Hematopoietic multipotent progenitor cell treated with erythropoietin and hydrocortisone succinate and interleukin-3 and kit ligand, for 8 days (in vitro differentiated cells): ENCODE measurements at places on chromosomes 6 and 20.
A peak's percentile ranks its signal among the peaks of the same experiment; 100 is the strongest.

GRCh38 chr6:107554918-107555317 lies 65.0 kb downstream of the SOBP start:
- DNase-seq = no peak

DNA sequence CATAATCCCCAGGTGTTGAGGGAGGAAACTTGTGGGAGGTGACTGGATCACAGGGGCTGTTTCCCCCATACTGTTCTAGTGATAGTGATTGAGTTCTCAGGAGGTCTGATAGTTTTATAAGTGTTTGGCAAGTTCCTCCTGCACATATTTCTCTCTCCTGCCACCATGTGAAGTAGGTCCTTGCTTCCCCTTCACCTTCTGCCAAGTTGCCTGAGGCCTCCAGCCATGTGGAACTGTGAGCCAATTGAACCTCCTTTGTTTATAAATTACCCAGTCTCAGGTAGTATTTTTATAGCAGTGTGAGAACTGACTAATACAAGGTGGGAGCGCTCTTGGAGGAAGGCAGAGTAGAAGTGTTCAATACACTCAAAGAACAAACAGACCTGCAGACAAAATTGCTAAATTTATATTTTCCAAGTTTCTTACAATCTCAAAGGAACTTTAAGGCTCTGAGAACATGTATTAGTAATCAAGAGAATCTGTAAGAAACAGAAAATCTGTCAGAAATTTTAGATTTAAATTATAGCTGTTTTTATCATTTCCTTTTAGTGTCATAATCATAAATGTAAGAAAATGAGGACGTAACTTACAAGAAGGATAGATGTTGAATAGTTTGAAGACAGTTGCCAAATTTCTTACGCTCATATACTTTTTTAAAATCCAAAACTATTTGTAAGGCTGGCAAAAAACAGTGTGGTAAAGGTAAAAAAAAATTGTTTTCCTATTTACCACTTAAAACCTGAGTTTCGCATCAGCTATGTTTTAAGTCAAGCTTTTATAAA lies 77.7 kb downstream of the ASCC3 start:
- DNase-seq = no peak

GRCh38 chr6:51675020-51675921 lies 412.1 kb downstream of the PKHD1 start:
- no peak for DNase-seq

DNA sequence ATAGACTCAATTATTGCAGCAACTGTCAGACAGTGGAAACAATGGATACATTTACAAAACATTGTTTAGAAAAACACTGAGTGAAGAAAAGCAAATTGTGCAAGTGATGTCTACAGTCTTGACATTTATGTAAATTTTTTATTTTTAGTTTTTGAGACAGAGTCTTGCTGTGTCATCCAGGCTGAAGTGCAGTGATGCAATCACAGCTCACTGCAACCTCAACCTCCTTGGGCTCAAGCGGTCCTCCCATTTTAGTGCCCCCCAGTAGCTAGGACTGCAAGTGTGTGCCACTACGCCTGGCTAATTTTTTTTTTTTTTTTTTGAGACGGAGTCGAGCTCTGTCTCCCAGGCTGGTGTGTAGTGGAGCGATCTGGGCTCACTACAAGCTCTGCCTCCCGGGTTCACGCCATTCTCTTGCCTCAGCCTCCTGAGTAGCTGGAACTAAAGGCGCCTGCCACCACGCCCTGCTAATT lies 9.7 kb downstream of the CNBD2 start:
- no peak for DNase-seq

DNA sequence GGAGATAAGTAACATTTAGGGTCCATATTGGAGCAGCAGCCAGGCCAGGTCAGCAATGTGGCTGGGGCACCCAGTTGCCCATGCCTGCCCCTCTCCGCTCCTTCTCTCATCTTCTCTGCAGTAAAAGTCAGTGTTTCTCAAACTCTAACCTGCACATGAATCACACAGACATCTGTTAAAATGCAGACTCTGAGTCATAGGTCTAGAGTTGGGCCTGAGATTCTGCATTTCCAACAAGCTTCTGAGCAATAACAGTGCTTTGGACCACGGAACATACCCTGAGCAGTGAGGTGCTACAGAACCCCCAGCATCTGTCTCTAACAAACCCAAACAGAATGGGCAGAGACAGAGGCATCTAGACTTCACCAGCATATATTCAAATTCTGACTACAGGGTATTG lies 10.1 kb downstream of the PHF10 start:
- no peak for DNase-seq

- DNase-seq = peak; percentile 15
Observed at GRCh38 chr20:62587757-62588402, 54.4 kb upstream of the SLCO4A1 start.

DNA sequence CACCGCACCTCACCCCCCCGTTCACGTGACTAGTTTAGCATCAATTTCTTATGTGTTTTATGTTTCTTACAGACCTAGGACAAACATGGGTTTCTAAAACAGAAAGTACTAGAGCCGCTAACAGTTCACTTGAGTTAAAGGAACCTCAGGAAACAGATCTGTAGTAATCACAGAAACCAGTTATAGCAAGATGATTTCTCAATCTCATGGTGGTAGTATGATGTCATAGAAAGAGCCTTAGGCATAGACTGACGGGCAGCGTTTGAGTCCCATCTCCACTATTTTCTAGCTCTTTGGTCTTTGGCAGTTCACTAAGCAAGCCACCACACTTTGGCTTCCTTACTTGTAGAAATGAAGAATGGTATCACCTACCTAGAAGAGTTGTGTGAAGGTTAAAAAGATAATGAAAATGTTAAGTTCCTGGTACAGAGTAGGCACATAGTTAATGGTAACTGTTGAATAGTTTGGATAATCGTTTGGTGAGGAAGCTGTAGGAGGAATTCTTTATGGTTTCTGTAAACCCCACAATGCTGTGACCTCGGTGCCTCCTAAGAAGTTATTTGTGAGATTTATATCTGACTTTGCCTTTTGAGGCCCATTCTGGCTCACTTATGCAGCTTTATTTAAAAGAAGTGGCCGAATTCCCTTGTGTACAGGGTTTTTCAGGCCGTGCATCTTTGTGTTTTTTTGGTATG lies 21.3 kb downstream of the CTNNBL1 start:
- no peak for DNase-seq

DNA sequence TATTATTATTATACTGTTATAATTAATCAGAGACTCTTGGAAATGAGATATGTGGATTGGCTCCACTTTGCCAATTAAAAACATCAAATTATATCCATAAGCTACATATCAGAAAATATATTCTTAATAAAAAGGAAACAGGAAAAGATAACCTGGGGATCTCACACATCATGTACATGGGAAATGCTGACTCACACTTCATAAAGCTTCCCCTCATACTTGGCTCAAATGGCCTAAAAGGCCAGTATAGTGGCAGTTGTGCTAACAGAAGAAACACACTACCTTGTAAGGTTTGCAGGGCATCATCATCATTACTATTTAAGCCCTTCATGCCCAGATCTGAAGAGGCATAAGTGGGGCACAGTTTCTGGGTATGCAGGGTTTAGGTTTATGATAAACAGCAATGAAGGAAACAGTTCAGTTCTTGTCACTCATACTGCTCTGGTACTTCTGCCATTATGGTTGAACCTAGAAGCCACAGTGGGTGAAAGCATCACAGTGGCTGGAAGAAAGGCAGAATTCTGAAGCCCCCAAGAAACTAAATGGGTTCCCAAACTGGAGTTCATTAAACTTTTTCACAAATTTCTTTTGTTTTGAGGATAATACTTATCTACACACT lies 60.6 kb downstream of the BTBD9 start:
- DNase-seq = peak; percentile 16

DNA sequence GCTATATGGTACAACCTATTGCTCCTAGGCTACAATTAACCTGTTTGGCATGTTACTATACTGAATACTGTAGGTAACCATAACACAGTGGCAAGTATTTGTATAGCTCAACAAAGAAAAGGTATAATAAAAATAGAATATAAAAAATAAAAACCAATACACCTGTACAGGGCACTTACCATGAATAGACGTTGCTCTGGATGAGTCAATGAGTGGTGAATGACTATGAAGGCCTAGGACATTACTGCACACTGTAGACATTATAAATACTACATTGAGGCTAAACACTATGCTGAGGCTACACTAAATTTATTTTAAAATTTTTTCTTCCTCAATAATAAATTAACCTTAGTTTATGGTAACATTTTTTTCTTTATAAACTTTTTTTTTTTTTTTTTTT lies 18.6 kb downstream of the ELOVL5 start:
- DNase-seq = no peak

GRCh38 chr20:32451682-32452461 lies 93.7 kb downstream of the ASXL1 start:
- DNase-seq = no peak

GRCh38 chr20:40654876-40655275 lies 34.2 kb downstream of the MAFB start:
- no peak for DNase-seq

DNA sequence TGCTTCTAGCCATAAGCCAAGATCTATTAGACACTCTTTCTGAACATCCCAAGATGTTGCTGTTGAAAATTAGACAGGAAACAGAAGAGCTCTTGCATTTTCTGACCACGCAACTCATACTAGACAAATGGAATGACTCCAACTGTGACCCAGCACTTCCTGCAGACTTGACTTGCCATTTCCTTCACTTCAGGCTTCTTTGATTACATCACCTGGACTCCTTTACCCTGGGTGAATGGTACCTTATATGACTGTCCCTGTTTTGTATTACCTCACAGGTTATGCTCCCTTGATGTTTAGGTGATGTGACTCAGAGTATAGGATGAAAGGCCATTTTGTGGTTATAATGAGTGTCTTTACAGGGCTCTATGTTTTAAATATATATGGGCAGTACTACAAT lies 236.1 kb downstream of the BMP2 start:
- no peak for DNase-seq

GRCh38 chr6:162605881-162606280 lies 121.7 kb downstream of the PRKN start:
- DNase-seq = no peak

- no peak for DNase-seq
Observed at GRCh38 chr6:85977661-85978060, 335.0 kb upstream of the SYNCRIP start.

DNA sequence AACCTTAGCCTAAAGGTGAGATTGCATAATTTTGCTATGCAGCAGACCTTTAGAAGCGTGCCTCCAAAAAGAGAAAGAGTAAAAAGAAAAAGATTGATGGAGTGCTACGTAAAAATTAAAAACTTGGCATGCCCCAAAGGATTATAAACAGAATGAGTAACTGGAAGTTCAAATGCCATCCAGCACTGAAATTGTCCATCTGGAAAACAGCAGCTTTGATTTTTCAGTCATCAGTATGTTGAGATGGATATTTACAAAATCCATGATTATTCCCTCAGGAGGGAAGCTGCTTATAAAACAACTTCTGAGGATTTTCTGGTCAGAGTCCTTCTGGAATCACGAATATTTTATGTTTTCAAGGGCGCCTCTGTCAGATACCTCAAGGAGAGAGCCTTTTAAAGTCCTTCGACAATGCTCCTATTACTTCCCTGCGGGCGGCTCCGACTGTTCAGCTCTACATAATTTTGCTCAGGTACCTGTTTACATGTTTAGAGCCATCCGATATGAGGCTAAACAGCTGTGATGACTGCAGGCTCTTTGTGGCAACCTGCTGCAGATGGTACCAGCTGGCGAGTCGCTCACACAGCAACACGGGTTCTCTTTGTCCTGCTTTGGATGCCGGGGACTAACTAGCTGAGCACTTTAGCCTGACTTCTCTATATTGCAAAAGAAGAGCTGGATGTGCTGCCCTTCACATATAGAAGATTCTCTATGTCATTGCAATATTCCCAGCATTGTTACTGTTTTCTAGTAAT lies 83.3 kb downstream of the RCAN2 start:
- DNase-seq = no peak

DNA sequence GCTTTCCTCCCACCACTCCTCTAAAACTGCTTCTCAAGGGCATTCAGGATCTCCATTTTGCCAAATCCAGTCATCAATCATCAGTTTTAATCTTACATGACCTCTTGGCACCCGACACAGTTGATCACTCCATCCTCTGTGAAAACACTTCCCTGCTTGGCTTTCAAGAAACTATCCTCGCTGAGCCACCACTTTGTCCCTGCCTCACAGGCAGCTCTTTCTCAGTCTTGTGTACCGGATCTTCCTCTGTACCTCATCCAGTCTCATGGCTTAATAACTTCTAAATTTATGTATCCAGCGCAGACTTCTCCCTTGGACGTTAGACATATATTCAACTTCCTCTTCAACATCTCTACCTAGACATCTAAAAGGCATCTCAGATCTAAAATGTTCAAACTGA lies 89.9 kb downstream of the BTBD9 start:
- DNase-seq = no peak

- no peak for DNase-seq
Observed at GRCh38 chr20:3801846-3802245, 5.7 kb downstream of the CDC25B start.

DNA sequence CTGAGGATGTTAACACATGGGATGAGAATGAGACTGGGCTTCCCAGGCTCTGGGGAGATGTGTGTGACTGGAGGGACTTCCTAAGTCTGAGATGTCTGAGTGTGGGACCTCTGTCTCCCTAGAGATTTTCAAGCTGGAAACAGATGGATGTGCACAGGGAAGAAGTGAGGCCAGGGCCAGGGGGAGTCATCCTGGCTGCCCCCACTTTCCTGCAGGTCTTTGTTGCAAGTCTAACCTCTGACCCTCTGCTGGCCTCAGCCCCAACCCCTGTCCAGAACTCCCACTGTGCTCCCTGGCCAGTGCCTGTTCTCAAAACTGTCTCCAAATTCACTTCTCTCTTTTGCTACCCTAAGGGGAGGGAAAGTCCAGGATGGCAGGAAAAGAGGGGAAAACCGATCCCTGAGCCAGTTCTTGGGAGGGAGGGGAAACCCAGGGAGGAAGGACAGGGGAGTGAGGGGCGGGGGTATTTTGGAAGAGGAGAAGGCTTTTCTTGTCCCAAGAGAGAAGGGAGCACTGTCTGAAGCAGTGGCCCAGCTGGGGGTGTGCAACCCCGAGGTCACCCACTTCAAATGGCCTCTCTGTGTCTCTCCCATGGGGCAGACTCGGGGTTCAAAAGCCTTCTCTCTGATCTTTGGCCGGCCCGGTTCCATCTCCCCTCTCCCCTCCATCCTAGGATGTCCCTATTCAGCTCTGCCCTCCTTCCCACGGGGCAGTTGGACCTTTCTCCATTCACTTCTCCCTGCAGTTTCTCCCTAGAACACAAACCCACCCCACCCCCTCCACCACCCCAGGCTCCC lies 3.1 kb downstream of the PPP1R18 start:
- DNase-seq = no peak

DNA sequence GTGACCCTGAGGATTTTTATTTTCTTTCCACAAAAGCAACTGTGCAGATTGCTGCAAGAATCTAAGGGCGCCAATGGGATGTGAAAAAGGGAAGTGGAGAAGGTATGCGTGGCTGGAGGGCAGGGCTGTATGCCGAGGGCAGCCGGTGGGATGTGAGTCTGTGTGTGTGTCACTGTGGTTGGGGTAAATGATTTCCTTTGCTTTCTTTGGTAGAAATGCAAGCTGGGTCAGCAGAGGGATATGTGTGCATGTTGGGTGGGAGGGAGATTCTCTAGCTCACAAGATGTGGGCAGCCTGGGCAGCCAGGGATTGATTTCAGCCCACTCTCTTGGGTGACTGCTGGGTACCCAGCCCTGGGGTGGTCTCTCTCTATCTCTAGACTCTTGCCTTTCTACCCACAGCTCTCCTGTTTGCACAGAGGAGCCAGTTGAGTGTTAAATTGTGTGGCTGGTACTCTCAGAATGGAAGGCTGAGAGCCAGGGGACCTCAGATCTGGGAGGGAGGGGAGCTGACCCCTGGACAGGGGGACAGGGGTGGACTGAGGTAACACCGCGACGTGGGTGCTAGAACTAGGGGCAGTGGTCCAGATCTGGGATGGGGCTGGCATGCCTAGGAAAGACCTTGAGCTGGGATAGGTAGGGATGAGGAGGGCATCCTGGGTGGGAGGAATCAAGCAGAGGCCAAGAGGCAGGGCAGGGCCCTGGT lies 136.8 kb upstream of the RNF24 start:
- no peak for DNase-seq
